Small intestine (tissue), 16 donors: ENCODE measurements at places on chromosomes 7 and 10. TPM values are rescaled to one million over a fixed set of nuclear protein-coding genes. Genes with fewer than 3 reads are reported as not detected.

DNA sequence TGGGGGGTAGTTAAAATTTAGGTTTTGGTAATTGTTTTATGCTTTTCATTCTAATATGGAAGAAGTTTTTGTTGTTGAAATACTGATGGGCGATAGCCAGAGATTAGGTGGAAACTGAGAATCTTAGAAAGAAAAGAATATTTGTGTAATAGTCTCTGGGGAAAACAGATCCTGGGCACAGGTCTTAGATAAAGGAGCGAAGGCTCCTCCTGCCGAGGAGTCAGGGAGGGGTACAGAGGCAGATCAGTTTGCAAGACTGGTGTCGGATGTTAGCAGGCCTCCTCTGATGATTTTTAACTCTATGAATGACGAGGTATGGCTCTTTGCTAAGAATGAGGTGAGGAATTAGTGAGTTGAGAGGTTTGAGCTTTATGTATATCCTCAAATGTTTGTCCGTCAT, 339.7 kb downstream of the HGF start:
- no peak for DNase-seq
- no peak overlapping the region for H3K27ac ChIP-seq
- no peaks in the 10 kb centered on the region for H3K36me3 ChIP-seq
- no peaks in the 10 kb centered on the region for H3K27me3 ChIP-seq
- H3K4me3 ChIP-seq, result no peak overlapping the region

Gene GIMAP6
- 13.8 TPM for polyA plus RNA-seq

GRCh38 chr7:34136698-34137097, 231.4 kb downstream of the BMPER start:
- H3K27me3 ChIP-seq, result no peaks in the 10 kb centered on the region

GRCh38 chr7:91427051-91427450, 162.8 kb downstream of the FZD1 start:
- no peak overlapping the region for H3K4me3 ChIP-seq
- H3K4me1 ChIP-seq, result no peaks in the 10 kb centered on the region
- H3K27me3 ChIP-seq, result no peaks in the 10 kb centered on the region
- no peaks in the 10 kb centered on the region for H3K36me3 ChIP-seq

DNA sequence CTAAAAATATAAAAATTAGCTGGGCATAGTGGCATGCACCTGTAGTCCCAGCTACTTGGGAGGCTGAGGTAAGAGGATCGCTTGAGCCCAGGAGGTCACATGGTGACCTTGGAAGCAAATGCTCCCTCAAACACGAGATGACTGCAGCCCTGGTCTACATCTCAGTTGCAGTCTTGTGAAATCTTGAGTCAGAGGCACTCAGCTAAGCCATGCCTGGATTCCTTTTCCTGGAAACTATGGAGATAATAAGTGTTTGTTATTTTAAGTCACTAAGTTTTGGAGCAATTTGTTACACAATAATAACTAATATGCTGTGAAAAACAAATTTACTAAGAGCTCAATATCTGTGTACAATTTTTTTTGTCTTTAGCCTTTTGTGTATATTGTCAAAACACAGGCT, 284.3 kb upstream of the KAT6B start:
- no peak overlapping the region for H3K27ac ChIP-seq
- H3K27me3 ChIP-seq, result no peaks in the 10 kb centered on the region
- H3K4me1 ChIP-seq, result no peaks in the 10 kb centered on the region
- no peak for DNase-seq
- H3K36me3 ChIP-seq, result no peaks in the 10 kb centered on the region

DNA sequence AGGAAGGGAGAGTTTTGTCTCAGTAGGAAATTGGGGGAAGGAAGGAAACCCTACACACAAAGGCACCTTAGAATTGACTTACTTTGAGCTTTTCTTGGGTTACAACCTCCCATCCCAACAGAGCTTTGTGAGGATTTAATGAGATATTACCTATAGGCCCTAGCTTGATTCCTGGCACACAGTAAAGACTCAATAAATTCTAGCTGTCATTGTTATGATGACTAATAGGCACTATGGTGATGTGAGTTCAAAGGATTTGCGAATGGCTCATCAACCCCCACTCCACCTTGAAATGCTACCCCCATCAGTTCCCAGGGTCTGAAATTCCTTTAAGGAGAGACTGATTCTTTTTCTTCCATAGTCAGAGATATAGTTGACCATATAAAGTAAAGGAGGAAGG, 67.9 kb upstream of the SMNDC1 start:
- no peaks in the 10 kb centered on the region for H3K36me3 ChIP-seq
- no peak overlapping the region for H3K27ac ChIP-seq
- no peak for DNase-seq
- H3K27me3 ChIP-seq, result no peaks in the 10 kb centered on the region

Gene PON1
- 9.5 TPM for polyA plus RNA-seq

Gene GNGT1
- polyA plus RNA-seq, result not detected
